ENCODE measurements at places on chromosomes 6 and 20.

GRCh38 chr20:45450097-45450818 lies 19.3 kb upstream of the WFDC2 start:
- peak; percentile 44 for DNase-seq

- peak; percentile 38 for DNase-seq
Measured at GRCh38 chr6:121055572-121056163, 278.6 kb downstream of the TBC1D32 start.

DNA sequence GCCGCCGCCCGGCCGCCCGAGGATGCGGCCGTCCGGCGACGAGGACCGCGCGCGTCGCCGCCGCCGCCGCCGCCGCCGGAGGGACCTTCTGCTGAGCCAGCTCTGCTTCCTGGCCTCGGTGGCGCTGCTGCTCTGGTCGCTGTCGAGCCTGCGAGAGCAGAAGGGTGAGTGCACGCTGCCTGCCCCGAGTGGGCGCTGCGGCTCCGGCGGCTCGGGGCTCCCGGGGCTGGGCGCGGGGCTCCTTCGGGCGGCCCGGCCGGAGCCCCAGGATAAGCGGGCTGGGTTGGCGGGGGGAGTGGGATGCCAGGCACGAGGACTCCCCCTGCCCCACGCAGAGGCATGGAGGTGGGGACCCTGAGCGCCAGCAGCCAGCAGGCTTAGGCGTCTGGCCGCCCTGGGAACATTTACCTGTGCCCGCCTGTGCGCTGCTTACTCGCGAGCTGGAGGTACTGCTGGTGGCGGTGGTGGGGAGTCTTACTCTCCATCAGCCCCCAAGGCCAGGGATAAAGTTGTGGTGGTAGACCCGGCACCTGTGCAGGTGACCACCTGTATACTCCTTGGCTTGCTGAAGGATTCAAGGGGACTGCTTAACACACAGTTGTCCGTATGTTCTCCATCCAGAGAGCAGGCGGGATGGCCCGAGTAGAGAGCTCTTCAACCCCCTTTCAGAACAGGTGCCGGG lies 520 bp downstream of the SLC24A3 start:
- peak; percentile 62 for DNase-seq

DNA sequence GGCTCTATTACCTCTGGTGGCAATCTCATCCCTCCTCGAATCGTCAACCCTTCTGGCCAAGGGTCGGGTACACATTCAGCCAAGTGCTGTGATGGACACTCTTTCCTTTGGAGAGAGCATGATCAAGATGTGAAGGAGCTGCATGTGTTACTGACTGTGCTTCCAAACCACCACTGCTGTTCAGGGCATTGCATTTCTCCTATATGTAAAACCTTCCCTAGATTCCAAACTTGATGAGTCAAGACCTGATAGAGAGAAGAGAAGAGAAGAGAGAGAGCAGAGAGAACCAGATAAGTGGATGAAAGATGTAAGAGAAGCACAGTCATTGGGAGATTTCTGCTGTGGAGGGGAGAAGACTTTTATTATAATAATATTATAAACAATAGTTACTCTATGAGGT lies 162.2 kb downstream of the KCNQ5 start:
- no peak for DNase-seq

- no peak for DNase-seq
Measured at GRCh38 chr20:61134296-61135030, 117.6 kb upstream of the CDH4 start.

DNA sequence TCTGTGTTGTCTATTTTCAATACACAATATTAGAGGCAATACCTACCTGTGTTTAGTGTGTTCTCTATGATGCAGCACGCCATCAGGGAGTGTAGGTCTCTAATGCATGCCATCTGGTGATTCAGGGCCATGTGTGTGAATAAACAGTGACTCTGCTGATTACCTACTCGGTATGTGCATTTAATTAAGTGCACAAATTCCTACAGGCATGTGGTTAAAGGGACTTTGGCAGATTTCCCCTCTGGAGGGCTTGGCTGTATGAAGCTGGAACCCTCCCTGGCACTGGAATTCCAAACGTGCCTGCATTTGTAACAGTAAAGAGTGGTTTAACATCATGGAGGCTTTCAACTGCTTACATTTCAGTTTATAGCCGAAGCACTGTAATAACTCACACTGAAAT lies 401.5 kb upstream of the SASH1 start:
- DNase-seq: no peak

GRCh38 chr6:109002051-109002697 lies 92.5 kb downstream of the SESN1 start:
- DNase-seq: no peak

GRCh38 chr20:43843096-43843964 lies 71.3 kb upstream of the TOX2 start:
- no peak for DNase-seq

DNA sequence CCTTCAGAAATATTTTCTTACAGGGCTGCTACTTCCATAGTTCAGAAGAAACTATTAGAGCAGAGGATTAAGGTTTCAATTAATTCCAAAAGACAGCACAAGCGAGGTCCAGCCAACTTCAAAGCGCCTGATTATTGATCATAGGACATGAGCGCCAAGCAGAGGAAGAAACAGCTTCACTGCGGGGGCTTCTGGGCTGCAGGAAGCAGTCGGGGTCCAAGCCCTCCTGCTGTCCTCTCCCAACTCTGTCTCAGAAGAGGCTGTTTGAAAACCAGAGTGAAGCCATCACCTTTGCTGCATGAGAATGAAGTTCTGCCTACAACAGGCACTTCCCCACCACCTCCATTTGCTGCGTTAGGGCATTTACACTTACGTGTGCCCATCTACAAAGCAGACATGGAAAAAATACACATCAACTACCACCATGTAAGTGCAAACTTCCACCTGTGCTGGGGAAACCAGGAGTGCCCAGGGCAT lies 23.9 kb downstream of the SUMO4 start:
- DNase-seq: no peak

DNA sequence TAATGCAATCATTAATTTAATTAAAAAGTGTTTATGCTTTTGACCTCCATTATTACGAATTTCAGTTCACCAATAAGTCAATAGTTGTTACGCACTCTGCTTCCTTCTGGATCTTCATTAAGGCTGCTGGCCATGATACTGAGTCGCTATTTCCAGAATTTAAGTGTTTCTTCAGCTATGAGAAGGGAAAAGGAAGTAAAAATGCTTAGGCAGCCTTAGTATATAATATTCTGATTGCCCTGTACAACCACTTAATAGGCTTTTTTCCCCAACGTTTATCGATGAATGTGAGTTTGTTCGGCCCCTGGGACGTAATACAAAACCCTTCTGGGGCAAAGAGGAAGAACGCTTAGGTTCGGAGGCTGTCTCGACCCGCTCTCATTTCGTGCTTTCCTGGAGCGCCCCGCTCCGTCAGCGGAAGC lies 644 bp downstream of the OARD1 start:
- no peak for DNase-seq

GRCh38 chr6:166335378-166336302 lies 6.7 kb downstream of the SFT2D1 start:
- DNase-seq: no peak

DNA sequence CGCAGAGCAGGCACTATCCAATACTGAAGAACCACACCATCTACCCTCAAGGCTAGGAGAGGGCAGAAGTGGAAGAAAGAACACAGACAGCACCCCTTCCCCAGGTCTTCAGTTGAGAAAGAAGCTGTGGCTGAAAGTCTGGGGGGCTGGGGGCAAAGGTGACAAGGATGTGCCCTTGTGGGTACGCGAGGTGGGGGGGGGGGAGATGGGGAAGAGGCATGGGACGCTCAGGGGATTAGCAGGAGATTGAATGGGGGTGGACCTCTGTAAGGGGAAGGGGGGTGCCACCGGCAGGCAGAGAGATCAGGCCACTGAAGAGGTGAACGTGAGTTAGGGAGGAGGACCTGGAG lies 1.1 kb downstream of the B4GALT5 start:
- DNase-seq: no peak

DNA sequence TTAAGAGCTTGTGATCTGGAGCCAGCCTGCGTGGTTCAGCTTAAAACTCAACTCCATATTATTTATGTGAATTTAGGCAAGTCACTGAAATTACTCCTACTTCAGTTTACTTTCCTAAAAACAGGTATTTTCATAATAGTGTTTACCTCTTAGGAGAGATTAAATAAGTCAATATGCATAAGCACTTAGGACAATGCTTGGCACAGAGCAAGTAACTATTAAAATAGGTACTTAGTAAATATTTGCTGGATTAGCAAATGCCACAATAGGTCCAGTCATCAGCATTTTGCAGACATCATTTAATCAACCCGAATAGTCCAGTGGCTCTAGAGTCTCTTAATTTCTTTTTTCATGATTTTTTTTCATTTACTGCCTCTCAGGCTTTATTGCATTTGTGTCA lies 78.6 kb upstream of the PTPRK start:
- DNase-seq: no peak

DNA sequence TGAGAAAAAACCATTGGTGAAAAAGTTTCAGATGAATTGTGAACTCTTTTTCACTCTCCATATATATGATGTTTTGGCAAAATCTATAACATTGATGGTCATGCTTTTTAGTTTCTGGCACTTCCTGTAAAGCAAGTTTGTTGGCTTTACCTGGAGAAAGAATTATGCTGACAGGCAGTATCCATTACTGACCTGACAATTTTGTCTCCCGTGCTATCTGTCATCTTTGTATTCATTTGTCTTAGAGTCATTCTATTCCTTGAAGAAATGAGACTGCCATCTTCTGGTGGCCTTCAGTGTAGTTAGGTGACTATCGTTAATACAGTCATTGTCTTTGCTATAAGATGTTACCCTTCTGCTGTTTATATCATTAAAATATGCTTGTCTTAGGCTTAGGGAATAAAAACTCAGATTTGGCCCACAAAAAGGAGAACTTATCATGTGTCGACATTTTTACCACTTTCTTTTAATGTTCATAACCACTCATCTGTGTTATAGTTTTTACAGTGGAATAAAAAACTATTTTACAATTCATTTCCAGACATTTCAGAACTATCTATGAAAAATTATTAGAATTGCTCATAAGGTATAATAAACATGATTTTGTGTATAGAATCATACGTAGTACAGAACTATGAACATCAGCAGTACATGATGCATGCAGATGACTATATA lies 707.0 kb downstream of the EPM2A start:
- DNase-seq: peak; percentile 7

DNA sequence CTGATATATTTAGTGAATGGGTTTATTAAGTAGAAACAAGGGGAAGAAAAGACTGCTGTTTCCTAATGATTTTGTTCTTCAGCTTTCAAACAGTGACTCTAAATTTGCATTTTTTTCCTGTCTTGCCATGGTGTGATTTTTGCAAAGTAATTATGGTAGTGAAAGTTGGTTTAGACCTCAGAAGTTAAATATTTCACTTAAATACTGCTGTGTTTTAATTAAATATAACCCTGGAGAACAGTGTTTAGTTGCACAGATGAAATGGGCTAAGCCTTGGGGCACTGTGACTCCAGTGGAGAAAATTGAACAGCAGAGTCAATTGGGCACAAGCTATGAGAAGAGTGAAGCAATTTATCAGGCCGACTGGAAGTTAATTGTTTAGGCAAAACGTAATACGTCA lies 111.1 kb upstream of the MCHR2 start:
- no peak for DNase-seq

GRCh38 chr6:160523223-160523622 lies 140.9 kb downstream of the LPA start:
- no peak for DNase-seq

DNA sequence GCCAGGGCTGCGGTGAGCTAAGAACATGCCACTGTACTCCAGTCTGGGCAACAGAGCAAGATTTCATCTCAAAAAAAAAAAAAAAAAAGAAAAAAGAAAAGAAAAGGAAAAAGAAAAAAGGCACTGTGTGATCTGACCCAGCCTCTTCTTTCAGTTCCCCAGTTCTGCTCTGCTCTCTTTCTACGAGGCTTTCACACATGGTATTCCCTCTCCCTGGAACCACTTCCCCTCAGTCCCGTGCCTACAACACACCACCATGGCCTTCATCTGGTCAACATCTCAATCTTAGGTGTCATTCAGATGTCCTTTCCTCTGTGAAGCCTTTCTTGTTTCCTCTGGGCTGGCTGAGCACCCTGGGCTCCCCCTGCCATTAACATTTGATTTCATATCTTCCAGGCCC lies 2.3 kb upstream of the DSN1 start:
- DNase-seq: no peak

GRCh38 chr6:163739408-163739725 lies 324.8 kb downstream of the QKI start:
- no peak for DNase-seq

GRCh38 chr6:37239950-37240713 lies 17.4 kb upstream of the TBC1D22B start:
- peak; percentile 69 for DNase-seq

GRCh38 chr20:61736001-61736635 lies 329.6 kb downstream of the TAF4 start:
- DNase-seq: no peak

DNA sequence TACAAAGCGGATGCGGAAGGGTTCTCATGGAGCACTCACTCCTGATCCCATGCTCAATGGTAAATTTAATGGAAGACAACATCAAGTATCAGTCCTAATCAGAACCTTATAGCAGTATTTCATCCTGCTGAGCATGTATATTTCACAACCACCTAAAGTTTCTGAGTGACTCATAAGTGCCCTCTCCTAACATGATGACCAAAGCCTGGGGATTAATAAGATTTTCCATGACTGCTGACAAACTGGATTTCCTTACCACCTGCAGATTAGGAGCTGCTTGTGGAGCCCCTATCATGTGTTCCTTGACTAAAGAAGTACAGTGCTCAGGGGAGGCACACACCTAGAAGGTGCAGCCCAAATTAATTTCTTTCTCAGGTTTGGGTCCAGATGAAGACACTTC lies 112.8 kb downstream of the INSM1 start:
- no peak for DNase-seq

DNA sequence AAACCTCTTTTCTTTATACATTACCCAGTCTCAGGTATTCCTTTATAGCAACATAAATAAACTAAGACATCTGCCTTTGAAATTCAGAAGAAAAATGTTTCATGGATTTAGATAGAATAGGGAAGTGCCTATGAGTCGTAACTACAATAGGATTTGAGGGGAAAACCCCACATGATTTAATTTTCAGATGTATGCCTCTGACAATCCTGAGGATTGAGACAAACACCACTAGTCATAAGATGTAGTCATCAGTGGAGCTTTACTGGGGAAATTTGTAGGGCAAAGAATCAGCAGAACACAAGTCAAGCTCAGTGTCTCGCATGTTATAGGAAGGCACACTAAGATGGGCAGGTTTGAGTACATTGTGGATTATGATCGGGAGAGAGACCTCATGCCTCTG lies 566.4 kb downstream of the BMP2 start:
- no peak for DNase-seq

GRCh38 chr20:63145156-63145555 lies 70.8 kb downstream of the YTHDF1 start:
- no peak for DNase-seq

DNA sequence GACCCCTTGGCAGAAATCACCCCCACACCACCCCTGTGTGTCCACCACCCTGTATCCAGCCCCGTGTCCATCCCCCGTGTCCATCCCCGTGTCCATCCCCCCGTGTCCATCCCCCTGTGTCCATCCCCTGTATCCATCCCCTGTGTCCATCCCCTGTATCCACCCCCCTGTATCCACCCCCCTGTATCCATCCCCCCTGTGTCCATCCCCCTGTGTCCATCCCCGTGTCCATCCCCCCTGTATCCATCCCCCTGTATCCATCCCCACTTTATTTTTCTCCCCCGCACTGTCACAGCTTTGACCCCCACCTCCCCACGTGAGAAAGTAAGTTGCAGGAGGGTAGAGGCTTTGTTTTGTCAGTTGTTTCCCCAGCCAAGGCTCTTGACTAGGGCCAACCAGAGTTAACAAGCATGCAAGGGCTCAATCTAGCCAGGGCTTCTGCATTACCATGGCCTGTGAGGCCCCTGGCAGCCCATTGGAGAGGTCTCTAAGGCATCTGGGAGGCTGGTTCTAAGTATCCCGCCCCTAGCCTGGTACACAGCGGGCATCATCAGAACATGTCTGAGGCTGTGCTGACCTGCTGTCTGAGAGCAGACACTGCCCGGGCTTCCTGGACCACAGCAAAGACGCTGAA lies 18.1 kb upstream of the SIRPA start:
- DNase-seq: peak; percentile 6

Measured in NCI-H2081 (cell line).